ENCODE measurements at places on chromosomes 16 and 17.

DNA sequence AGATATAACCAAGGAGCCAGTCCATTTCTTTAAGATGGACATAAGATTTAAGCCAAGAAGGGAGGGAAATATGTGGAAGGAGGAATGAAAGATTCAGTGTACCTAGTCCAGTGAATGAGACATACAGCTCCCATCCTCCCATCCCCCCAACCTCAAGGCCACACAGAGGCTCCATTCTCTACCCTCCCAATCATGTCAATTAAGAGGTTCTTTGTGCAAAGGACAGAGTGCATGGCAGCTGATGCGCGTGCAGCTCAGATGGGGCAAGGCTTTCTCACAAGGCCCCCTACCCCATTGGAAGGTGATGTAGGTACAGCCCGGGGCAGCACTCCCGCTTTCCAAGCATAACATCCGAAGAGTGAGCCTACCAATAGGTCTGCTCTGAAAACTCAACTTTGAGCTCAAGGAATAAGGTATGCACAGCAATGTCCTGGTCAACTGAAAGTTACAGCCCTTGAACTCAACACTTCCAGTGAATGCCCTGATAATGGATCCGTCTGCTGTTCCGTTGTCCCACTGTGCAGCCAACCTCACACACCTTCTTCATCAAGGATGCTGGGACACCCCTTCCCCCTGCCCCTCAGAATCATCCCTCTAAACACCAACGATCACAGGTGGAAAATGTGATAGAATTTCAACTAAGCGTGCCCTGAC, 458.1 kb downstream of the SOX9 start:
- DNase-seq: no peak

DNA sequence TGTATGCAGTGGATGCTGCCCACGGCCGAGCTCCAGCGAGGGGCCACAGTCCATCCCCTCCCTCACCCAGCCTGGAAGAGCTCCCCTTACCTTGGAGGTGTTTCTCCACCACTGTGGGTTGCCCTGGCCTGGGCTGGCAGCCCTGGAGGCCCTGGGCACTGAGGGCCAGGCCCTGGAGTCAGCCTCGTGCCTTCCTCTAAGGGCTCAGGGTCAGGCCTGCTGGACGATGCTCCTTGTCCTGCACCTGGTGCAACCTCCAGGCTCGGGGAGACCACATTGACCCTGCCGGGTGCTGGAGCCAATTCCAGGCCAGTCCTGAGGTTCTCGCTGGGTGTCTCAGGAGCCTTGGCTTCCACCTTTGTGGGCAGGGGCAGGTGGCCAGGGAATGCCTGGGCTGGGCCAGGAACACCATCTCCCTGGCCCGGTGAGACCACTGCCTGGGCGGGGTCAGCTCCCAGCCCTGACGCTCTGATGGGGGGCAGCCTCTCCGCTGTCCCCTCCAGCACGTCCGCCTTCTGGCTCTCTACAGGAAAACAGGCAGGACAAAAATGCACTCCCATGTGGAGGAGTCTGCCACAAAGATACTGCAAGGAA, 10.4 kb downstream of the MYLK3 start:
- DNase-seq: no peak

DNA sequence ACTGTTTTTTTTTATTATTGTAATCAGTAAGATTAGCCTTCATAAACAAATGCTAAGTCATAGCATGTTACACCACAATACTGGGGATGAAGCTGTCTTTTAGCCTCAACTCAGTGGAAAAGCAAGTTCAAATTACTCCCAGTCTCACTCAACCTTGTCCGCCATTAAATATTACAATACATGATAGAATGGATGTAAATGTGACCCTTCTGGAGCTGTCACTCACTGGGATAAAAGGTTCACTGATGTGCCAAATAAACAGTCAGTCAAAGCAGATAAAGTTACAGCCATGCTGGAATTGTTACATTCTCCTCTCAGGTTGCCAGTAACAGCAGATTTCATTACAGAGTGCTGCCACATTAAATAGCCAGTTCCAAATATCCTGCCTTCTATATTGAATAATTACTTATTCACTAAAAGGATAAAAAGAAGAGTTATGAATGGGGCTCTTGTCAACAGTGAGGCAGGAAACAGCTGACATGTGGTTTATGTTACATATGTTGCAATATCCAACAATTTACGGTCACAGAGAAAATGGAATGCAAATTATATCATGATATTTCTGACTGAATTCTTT, 53.4 kb downstream of the BRIP1 start:
- DNase-seq: peak; percentile 8

DNA sequence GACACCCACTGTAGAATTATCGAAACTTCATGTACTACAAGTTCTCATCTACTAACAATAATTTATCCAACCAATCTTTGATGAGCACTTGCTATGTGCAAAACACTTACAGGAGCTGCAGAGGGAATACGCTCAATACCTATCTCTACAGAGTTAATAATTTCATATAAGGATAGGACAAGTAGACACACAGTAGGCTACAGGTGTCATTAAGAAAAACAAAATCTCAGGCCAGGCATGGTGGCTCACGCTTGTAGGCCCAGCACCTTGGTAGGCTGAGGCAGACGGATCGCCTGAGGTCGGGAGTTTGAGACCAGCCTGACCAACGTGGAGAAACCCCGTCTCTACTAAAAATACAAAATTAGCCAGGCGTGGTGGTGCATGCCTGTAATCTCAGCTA, 91.3 kb upstream of the PLEKHM1 start:
- no peak for DNase-seq

- no peak for DNase-seq
These were observed 712.8 kb downstream of the CDH8 start for GRCh38 chr16:61323456-61323855.

DNA sequence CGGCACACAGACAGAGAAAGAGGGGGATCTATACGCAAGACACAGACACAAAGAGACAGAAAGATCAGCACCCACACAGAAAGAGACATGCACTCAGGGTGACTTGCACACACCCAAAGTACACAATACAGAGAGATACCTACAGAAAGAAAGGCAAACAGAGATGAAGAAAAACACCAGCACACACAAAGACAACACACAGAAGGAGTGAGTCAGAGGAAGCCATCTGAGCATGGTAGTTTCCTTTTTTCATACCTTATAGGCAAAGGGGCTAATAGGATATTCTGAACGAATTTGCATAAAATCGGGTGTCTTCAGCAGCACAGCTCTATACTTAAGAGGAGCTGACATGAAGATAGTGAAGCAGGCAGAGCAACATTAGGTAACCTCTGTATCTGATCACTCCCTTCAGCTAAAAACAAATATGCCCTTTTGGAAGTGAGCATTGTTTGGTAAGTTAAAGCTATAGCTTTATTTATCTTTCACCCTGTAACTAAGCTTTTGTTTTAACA, 198.6 kb downstream of the AATF start:
- no peak for DNase-seq

- DNase-seq: peak; percentile 70
These were observed 44.4 kb upstream of the MED13 start for GRCh38 chr17:62109378-62109902.

DNA sequence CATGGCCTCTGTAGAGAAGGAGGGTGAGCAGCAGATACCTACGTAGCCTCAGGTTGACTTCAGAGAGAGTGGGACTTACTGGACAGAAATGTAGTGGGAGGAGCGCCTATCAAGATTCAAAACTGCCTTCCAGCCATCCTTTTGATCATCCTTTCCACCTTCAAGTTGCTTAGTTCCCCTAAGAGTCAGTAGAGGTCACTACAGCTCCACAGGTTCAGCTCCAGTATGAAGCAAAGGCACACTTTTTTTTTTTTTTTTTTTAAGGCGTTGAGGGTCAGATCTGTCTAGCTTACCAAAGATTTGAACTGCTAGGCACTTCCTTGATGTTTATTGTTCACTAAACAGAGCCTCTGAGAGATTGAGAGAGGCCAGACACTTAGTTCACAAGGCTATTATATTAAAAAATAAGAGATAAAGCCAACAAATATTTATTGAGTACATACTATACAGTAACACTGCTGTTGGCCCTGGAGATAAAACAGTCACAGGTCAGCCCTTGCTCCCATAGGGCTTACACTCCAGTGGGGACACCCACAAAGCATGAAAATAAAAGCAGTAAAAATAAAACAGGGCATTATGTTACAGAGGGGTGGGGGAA, 3.1 kb downstream of the RNF227 start:
- peak; percentile 60 for DNase-seq

GRCh38 chr16:19677402-19677801, 40.6 kb downstream of the KNOP1 start:
- no peak for DNase-seq

- no peak for DNase-seq
These were observed 5.3 kb downstream of the NLK start for GRCh38 chr17:28047806-28048205.

DNA sequence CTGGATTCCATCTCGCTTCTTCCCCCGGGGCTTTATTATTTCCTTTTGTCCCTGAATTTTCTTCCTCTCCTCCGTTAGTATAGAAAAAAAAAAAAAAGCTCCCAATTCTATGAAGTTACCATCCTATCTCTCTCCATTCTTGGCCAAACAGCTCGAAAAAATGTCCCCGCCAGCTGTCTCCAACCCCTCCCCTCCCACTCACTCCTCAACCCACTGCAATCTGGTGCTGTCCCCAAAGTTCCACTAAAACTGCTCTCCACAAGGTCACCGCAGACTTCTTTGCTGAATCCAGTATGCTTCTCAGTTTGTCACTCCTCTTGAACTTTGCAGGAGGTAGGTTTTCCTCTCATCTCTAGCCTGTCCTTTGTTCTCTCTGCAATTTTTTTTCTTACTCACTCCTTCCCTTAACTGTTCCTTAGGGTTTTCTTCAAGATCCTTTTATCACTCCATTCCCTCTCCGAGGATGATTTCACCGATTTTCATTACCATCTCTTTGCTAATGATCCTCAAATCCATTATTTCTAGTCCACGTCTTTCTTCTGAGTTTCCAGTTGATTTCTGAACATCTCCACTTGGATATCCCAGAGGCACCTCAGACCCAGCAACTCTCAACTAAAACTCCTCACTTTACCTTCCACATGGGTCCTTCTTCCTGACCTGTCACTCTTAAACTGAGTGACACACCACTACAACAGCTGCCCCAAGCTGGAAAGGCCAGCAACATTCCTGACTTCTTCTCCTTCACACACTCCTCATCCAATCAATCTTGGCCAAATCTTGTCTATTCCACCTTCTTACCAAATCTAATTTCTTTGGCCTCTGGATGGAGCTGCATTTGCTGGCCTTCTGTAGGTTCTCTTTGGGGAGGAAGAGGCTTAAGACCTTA, 1.5 kb upstream of the SUMO2 start:
- no peak for DNase-seq

DNA sequence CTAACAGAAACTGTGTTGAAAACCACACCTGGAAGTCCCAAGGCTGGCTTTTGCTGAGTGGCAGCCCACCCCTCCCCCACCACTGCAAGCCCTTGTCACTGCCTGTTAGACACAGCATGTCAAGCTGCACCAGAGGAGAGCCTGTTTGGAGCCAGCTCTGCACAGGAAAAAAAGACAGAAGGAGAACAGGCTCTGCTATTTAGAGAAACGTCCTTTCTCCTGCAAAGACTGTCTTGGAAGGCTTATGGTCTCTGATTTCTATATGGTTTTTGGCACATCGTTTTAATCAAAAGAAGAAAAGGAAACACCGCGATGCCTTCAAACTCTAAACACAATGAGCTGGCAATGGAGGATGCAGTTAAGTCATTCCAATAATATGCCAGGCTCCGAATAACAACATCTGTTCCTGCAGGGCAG, 275.5 kb downstream of the MAP2K4 start:
- DNase-seq: no peak

DNA sequence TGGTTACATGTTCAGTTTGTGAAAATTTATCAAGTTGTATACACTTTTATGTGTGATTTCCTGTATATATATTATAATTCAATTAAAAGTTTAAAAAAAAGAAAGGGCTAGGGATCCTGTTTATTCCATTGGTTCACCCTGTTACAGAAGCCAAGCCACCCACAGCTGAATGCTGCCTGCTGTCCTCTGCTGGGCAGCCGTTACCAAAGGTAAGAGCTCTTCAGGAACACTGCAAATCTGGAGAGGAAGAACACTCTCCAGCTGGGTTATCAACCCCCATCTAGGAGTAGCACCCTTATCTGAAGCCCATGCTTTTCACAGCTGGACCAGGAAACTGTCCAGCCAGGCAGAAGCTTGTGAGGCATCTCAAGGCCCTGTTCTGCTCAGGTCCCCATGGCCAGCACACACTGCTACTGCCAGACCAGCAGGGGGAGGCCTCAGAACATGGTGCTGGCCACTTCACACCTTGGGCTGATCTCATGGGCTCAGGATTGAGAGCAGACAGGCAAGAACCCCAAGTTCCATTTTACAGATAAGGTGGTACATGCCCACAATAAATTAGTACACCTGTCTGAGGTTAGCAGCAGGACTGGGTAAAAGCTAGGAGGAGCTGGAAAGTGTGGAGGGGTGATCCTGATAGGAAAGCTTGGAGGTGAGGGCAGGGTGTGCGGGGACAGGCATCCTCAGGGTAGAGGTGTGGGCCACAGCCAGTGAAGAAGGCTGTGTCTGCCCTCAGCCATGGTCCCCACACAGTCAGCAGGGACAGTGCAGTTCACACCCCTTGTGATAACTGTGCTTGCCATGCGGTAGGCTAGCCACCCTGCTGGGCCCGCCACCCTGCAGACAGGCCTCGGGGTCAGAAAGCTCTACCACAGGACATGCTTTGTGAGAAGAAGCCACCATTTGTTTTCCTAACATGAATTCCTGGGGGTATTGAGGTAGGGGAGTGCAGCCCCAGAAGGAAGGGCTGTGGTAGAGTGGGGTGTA, 54.3 kb upstream of the SREBF1 start:
- peak; percentile 32 for DNase-seq

GRCh38 chr16:938136-938535, 32.6 kb downstream of the LMF1 start:
- no peak for DNase-seq

DNA sequence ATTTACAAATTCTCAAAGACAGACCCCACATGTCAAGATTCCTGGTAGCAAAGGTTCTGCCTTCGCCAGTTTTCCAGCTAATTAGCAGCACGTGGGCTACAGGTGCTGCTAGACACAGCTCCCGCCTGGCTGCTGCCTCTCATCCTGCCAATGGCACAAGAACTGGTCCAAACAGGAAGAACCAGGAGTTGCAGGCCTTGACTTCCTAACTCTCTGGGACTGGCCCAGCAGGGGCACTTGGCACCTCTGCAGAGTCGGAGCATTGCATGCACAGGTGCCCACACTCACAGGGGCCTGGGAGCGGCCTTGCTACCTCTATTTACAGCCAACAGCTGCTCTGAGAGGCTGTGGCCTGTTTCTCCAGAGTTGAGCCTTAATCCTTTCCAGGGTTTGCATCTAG, 39.6 kb downstream of the TK2 start:
- DNase-seq: no peak
